ENCODE measurements at places on chromosomes 13 and 19.
A peak's percentile ranks its signal among the peaks of the same experiment; 100 is the strongest.

GRCh38 chr19:38736413-38737280, 7.6 kb downstream of the CAPN12 start:
- peak; percentile 44 for DNase-seq

- DNase-seq = no peak
Measured at GRCh38 chr19:8665468-8666213, 33.0 kb downstream of the ACTL9 start.

DNA sequence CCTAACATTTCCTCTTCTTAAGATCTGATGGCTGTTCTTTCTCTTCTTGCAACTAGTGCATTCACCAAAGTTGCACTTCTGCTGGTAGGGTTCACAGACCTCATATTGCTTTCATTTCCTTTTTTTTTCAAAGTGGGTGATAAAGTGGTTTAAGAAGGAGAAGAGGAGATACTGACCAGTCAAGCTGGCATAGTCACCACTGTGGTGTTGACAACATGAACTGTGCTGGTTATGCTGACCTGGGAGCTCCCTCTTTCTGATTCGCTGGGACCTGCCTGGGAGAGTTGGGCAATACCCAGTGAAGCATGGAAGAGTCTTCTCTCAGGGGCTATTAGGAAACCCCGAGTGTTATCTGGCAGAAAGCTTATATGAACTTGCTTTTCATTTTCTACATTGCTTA, 222.9 kb downstream of the SLITRK5 start:
- DNase-seq = no peak

GRCh38 chr13:50758796-50759195, 84.7 kb downstream of the DLEU7 start:
- DNase-seq = no peak

GRCh38 chr19:44576843-44577565, 36.4 kb upstream of the IGSF23 start:
- DNase-seq = no peak

Data from CD4-positive, alpha-beta T cell treated with Interleukin-15 for 4 hours (primary cell).